ENCODE measurements at places on chromosomes 7 and 10.

DNA sequence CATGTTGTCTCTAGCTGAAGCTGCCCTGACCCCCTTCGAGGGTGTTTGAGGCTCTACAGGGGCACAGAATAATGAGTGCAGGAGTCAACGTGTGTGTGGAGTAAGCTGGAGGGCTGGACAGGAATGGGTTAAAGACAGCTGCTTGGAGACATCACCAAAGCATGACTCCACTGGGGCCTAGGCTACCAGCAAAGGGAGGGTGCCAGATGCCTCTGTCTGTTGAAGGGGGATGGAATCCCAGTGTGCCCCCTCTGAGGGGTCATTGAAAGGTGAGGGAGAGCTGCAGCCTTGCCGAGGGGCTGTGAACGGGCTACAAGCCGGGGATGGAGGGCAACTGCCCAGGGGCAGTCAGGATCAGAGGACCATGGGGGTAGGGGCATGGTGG lies 51.7 kb upstream of the PODXL start:
- no peak for DNase-seq

DNA sequence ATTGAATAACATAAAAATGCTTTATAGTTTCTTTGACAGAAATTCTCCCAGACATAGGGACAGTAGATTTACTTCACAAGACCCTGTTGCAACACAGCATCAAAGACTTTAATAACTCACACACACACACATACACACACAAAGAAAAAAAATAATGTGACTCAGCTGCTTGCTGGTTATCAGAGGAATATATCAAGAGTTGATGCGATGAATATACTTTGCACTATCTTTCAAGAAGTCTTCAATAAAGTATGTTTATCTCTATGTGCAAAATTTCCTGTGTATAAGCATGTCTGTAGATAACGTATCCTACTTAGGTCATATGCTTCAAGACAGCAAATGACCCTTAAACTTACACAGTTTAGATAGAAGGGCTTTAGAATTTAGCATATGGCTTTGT lies 243.1 kb downstream of the ARL4A start:
- DNase-seq = no peak

DNA sequence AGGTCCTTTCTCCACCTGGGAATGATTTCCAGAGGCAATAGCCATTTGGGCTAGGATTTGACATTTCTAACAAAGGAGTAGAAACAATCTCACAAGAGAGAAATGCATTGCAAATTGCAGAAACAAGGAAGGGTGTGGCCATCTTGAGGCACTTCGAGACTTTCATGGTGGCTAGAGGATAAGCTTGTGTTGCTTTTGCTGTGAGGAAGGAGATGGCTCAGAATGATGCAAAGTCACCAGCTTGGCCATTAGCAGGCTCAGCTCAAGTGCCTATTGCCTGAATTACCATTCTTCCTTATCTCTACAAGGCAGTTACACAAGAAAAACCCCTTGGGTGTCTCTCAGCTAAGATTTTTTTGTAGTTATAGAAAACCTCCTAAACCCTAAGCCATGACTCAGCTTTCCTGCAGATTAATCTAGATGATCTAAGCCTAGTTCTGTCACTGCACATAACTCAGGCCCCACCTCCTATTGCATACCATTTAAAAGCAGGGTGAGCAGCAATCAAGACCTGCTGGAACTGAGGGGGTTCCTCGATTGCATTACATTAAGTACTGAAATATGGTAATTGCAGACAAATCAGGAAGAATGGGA lies 683.1 kb downstream of the NRG3 start:
- DNase-seq = no peak

GRCh38 chr10:101774589-101775272 lies 1.2 kb downstream of the FGF8 start:
- no peak for DNase-seq

DNA sequence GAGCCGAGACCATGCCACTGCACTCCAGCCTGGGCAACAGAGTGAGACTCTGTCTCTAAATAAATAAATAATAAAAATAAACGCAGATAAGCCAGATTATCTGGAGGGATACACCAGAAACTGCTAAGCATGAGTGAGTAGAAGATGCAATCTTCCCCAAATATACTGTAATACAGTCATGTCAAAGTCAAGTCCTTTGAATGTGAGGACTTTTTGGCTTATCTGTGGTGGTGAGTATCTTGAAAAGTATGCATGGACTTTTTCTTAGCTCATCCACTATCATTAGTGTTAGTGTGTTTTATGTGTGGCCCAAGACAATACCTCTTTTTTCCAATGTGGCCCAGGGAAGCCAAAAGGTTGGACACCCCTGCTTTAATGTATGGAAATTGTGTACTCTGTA lies 44.7 kb upstream of the PITRM1 start:
- no peak for DNase-seq

GRCh38 chr10:72063703-72064391 lies 24.5 kb downstream of the SPOCK2 start:
- DNase-seq = no peak

- no peak for DNase-seq
Measured at GRCh38 chr10:11395581-11396310, 215.7 kb downstream of the USP6NL start.

DNA sequence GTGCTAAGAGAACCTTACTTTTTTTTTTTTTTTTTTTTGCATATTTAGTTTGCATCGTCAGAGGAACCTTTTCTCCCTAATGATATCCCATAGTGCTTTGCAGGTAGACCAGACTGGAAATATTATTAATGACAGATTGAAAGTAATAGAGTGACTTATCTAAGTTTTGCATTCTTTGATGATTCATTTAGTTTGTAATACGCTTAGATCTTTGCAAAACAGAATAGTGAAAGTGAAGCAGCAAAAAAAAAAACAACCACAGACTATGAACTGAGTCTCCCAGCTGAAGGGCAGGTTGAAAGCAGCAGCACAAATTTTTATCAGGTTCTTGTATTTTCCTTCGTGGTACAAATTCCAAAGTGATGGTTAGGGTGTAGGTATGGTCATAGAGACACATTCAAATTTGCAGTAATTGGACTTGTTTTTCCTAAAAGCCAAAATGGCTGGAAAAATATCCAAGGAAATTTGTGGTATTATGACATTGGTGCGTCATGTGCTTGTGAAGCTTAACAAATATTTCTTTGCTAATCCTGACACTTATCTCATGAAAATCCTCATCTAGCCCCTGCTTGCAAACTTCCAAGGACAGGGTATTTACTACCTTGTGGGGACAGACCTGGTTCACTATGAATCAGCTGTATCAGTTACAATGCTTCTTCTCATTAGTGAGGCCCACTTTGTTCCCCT lies 81.8 kb upstream of the CREB5 start:
- no peak for DNase-seq

GRCh38 chr7:5709347-5709950 lies 72.0 kb downstream of the RNF216 start:
- DNase-seq = no peak

DNA sequence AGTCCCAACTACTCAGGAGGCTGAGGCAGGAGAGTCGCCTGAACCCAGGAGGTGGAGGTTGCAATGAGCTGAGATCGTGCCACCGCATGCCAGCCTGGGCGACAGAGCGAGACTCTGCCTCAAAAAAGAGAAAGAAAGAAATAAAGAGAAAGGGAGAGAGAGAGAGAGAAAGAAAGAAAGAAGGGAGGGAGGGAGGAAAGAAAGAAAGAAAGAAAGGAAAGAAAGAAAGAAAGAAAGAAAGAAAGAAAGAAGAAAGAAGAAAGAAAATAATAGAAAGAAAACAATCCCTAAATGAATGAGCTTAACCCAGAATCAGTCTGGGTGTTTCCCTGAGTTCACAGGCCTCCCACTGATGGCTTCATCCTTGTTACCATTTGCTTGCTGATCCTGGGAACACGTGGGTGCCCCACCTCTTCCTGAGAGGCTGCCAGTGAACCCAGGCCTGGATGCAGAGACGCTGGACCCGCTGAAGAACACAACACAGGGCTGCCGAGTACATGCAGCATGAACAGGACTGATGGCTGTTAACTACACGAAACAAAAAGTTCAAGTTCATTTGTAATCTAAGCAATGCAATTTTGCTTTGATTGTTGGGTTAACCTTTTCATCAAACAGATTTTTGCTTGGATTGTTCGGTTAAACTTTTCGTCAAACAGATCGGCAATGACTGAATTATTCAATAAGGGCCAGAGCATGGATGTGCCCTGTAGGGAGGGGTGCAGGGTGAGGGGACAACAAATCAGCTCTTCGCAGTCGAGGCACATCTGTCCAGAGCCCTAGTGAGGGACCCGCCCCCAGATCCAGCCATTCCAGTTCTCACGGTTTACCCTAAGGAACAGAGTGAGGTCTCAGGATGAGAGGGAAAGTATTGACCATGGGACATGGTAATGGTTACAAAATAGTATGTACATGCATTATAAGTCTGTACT lies 11.5 kb downstream of the NPFFR1 start:
- DNase-seq = no peak

DNA sequence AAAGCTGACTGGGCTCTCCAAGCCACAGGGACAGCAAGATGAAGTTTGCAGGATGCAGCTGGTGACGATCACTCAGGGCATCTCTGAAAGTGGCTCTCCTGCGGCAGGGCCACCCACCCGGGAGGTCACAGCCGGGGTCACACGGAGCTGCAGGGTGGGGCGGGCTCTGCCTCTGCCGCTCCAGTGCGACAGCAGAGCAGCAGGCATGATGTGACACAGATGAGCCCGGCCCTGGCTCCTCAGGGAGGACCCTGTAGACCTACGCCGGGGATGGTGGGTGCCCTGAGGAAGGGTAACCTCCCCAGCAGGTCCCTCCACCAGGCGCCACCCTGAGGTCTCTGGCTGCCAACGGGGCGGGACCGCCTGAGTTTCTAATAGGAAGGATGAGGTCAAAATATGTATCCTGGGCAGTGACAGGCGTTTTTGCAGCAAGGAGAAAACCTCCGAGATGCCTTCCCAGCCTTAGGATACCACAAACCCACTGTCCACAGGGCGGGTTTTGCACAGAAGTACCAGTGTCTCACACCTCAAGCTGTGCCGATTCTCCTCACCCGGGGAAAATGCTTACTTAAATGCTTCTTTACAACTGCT lies 114.8 kb upstream of the DIP2C start:
- DNase-seq = no peak

GRCh38 chr7:32936689-32937088 lies 20.6 kb upstream of the FKBP9 start:
- DNase-seq = no peak

GRCh38 chr10:68135922-68136792 lies 26.9 kb downstream of the MYPN start:
- no peak for DNase-seq

DNA sequence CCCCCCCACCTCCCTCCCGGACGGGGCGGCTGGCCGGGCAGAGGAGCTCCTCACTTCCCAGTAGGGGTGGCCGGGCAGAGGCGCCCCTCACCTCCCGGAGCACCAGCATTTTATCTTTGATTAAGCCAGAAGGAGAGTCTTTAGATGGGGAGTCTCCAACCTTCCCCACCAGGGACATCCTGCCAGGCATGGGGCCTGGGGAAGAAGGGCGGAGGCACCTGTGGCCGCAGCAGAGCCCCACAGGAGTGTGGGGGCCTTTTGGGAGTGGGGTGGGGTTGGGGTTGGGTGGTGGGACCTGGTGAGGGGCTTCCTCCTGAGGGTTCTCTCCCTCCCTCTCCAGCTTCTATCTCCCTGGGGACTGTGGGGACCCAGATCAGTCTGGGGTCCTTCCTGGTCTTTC lies 18.2 kb downstream of the ZNF783 start:
- DNase-seq = no peak

DNA sequence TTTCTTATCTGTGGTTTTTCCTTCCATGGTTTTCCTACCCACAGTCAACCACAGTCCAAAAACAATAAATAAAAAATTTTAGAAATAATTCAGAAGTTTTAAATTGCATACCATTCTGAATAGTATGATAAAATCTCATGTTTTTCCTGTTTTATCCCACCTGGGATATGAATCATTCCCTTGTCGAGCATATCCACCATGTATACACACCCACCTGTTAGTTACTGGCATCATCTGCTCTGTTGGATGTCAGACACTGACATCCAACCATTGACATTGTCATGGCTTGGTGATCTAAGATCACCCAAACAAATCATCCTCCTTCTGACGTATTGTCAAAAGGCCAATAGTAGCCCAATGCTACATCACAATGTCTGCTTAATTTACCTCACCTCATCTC lies 749.8 kb downstream of the TNS3 start:
- DNase-seq = no peak

DNA sequence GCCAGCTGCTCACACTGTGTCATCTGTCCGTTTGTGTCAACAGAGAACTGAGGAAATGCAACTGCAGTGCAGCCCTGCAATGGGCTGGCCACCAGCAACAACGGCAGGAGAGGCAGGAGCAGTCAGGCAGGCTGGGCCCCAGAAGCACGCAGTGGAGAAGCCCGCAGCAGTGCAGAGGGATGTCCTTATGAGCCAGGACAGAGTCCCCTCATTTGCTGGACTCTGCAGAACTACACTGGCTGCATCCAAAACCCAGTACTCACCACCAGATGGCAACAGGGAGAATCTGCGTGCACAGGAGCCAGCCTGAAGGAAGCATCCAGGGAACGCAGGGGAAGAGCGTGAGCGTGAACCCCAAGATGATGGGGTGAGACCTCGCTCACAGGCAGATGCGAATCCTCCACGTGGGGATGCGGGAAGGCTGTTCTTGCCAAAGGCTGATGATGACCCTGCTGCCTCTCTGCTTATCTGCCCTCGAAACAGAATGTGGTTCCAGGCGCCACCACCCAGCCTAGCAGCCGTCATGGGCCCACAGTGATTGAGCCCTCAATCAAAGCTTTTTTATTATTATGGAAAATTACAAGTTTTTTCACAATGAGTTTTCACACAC lies 232.1 kb downstream of the PTPRN2 start:
- no peak for DNase-seq

DNA sequence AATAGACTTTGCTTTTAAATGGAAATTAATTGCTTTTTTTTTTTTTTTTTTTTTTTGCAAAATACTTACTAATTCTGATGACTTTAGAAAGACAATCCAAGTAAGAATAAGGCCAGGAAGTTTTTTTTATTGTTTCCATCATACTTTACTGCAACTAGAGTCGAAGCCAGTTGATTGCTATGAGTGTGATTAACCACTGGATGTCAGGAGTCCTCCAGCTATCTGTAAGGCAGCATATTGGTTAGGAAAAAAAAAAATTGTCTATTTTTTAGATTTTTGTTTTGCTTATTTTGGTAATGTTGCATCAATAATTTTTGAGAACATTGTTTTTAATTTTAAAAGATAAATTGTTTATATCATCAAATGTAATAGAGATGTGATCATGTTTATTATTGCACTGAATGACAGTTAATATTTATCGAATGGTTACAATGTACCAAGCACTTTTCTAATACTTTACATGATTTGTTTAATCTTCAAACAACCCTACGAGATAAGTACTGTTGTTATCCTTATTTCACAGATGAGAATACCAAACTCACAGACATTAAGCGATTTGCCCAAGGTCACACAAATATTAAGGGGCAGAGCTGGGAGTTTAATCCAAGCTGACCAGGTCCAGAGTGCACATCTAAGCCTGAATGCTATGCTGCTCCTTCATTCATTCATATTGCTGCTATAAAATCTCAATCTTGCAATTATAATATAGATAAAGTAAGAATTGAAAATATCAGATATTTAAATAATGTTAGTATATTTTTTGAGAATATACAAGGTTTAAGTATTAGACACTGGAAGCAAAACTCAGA lies 19.9 kb upstream of the LMOD2 start:
- DNase-seq = no peak

Measured in NCI-H524 treated with DMSO at 0.1 percent for 48 hours (cell line).